ENCODE measurements at places on chromosomes 11 and 22.

DNA sequence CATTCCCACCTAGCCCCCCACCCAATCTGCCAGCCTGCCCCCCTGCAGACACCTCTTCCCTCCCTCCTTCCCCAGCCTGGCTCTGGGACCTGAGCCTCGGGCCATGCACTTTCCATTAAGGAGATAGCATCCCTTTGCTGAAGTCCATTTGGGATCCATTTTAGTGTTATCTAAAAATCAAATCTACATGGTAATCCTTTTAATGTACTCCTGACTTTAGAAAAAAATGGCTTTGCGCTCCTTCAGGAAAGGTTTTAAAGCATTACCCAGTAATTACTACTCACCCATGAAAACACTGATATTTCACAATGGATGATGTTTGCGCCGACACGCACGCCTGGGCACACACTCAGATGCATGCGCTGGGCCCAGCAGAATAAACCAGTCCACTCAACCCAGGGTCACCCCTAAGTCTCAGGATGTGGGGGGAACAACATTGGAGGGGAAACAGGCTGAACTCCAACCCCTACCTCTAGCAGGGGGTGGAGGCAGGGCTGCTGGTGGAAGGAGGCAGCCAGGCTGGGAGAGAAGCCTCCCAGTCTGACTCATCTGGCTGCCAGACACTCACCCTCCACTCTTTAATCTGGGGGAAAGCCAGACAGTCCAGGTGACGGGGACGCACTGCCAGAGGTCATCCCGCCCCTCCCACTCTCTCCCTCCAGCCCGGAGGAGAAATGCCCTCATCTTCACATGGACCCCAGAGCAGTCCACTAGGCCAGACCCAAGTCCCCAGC, 29.8 kb downstream of the LMO1 start:
- no peak for DNase-seq

- no peak for DNase-seq
Observed at GRCh38 chr11:128968916-128969315, 26.2 kb upstream of the TP53AIP1 start.

DNA sequence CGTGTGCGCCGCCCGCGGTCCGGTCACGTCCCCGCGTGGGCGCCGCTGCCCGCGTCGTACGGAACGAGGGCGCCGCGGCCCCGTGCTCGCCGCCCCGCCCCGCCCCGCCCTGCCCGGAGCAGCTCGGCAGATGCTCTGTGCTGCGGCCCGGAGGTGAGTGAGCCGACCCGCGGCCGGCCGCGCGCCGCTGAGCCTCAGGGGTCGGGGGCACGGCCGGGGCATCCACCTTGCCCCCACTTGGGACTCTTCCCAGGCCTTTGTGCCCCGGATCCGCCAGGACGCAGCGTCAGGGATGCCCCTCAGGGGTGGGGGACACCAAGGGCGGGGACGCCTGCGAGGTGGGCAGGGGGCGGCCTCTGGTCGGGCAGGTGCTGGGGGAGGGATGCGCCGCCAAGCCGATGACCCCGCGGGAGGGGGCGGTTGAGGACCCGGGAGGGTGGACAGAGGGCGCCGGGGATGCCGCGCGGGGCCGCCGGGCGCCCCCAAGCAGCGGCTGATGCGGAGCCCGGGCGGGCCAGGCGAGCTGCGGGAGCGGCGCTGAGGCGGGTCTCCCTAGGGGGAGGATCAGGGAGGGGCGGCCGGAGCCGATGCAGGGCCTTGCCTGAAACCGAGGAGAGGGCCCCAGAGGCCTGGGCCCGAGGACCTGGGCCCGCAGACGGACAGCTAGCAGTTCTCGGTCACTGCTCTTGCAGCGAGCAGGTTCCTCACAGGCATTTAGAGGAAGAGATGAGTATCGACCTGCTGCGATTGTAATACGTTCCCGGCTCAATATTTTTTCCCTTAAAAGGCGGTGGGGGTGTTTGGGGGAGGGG, at the start of gene GNAZ:
Gene GNAZ, plus strand, starts transcription at position 102 of the 812 bp plus-strand sequence. CDS start 25,177 bp downstream, outside the sequence.
- DNase-seq = no peak

- no peak for DNase-seq
Observed at GRCh38 chr11:111018566-111018965, 227.0 kb upstream of the POU2AF2 start.

DNA sequence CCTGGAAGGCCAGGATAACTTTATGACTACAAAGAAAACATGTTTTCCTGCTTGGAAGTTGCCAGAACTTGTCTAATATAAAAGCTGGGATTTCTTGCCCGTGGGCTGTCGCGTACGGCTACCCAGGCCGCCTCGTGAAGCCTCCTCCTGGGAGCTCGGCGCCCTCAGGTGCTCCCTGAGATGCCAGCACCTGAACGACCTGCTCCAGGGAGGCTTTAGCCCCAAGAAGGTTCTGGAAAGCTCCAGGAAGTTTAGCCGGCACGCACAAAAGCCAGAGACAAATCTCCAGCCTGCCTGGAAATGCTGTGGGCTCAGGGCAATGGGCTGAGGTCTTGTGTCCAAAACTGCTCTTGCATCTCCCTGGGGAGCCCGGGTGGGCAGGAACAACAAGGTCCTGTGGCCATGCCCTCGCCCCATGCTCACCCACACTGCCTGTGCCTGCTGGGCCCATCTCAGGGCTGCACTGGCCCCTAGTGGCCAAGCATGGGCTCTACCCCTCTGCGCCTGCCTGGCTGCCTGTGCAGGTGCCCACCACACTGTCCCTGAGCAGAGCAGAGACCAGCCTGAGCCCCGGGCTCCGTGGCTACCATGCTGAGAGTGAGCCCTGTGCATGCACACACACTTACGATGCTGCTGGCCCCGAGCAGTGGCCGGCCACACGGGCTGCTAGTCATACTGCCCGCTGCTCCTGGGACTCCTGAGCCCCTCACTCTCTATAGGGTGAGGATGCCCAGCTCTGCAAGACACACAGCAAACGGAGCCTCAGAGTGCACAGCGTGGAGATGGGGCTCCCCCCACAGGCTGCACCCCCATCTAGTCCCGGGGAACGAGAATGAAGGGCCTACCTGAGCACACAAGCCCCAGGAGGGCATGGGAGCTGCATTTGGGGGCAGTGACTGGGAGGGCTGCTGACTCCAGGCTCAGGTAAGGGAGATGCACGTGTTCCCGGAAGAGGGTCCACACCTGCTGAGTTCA, 4.9 kb upstream of the CELSR1 start:
- peak; percentile 14 for DNase-seq

GRCh38 chr11:116703421-116703820, 69.4 kb downstream of the BUD13 start:
- DNase-seq = no peak

- peak; percentile 46 for DNase-seq
Observed at GRCh38 chr11:66100272-66101065, 30.4 kb downstream of the PACS1 start.

- DNase-seq = no peak
Observed at GRCh38 chr11:109939166-109939810, 153.9 kb upstream of the ZC3H12C start.

Data from T-helper 22 cell (primary cell).